ENCODE measurements at places on chromosomes 6 and 20. TPM values are rescaled to one million over a fixed set of nuclear protein-coding genes. Genes with fewer than 3 reads are reported as not detected.

Gene TFAP2D
- polyA plus RNA-seq = not detected

DNA sequence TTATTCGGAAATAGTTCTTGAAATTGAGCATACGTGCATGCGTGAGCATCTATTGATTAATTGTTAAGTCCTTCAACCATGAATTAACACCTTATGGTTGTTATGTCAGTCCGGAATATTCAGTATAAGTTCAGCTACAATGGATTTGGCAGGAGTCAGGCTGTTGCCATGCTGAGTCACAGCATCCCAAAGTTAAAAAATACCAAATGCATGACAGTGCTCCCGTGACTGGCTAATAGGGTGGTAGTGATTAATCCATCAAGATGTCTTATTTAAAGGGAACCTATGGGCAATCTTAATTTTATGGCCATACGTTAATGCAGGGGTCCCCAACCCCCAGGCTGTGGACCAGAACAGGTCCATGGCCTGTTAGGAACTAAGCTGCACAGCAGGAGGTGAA is 10.5 kb downstream of the RAE1 start:
- no peak for DNase-seq
- H3K27me3 ChIP-seq = no peaks in the 10 kb centered on the region
- H3K27ac ChIP-seq = no peak overlapping the region
- H3K36me3 ChIP-seq = peaks cover 51% of the 10 kb centered on the region
- no peaks in the 10 kb centered on the region for H3K4me1 ChIP-seq
- no peak overlapping the region for H3K4me3 ChIP-seq

DNA sequence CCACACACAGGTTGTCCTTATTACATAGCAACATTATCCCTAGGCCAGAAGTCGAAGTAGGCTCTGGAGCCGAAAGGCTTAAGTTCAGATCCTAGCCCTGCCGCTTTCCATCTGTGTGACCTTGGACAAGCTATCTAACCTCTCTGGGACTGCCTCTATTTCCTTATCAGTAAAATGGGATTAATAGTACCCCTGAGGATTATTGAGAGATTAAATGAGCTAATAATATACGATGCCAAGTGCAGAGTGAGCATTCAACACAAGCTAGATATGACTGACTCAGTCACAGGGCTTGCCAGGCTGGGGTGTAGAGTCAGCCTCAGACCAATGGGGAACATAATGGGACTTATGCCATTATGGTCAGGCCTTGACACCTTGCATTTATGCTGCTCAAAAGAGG is 8.9 kb upstream of the SPATA2 start:
- DNase-seq = no peak
- no peaks in the 10 kb centered on the region for H3K27me3 ChIP-seq
- no peaks in the 10 kb centered on the region for H3K36me3 ChIP-seq
- no peak overlapping the region for H3K27ac ChIP-seq
- no peak overlapping the region for H3K4me3 ChIP-seq
- no peaks in the 10 kb centered on the region for H3K4me1 ChIP-seq

DNA sequence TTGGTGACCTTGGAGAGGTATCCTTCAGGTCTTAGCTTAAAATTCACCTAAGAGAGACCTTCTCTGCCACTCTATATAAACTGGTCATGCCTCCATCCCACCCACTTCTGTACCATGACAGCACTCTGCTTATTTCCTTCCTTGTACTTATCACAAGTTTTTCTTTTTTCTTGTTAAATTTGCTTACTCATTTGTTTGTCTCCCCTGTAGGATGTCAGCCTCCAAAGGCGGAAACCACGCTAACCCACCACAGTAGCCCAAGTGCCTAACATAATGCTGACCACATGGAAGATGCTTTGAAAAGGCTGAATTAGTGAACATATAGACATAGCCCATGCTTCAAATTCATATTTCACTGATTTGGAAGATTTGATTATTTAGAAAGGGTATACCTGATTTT is 5.4 kb downstream of the BMP6 start:
- H3K36me3 ChIP-seq = no peaks in the 10 kb centered on the region
- no peak overlapping the region for H3K27ac ChIP-seq
- no peak overlapping the region for H3K4me3 ChIP-seq
- DNase-seq = no peak

Data from CD4-positive, CD25-positive, alpha-beta regulatory T cell (primary cell).